Activated CD4-positive, alpha-beta T cell treated with anti-CD3 and anti-CD28 coated beads, Interleukin-2, amount 10 ng/mL, durations not matched to agents 7 days and 5 days (primary cell): ENCODE measurements at places on chromosomes 2 and 18.

DNA sequence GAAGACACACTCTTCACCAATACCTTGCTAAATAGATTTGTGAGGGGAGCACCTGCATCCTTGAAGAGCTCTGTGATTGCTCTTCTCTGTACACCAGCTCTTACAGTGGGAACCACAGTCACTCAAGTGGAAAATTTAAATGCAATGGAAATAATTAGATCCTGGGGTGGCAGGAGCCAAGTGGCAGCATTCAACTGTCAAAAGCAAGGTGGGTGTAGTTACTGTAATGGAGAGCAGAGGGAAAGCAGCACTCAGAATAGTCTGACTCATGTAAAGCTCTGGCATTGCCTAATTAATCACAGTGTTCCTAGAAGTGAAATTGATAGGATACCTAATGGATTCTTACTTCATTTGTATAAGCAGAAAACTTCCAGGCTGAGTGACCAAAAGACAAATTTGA is 245.8 kb downstream of the KCNE4 start:
- DNase-seq = no peak

GRCh38 chr2:150234787-150235446 is 252.6 kb downstream of the RND3 start:
- DNase-seq = no peak

GRCh38 chr2:230956827-230957755 is 32.0 kb upstream of the GPR55 start:
- DNase-seq = peak; percentile 41

DNA sequence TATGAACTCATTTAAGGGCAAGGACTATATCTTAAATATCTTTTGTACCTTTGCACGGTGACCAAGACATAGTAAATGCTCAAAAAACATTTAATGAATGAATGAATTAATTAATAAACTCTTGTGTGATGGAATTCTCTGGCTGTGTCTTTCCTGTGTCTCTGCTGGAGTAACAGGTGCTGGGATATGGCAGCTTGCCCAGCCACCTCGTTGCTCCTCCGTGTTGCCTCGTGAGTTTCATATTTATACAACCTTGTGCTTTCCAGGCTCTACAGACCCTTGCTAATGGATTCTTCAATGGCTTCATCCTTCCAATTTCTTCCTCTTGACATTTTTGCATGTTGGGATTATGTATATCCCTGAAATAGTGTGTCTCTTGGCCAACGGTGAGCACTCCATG is 30.4 kb downstream of the CTAGE1 start:
- DNase-seq = no peak

DNA sequence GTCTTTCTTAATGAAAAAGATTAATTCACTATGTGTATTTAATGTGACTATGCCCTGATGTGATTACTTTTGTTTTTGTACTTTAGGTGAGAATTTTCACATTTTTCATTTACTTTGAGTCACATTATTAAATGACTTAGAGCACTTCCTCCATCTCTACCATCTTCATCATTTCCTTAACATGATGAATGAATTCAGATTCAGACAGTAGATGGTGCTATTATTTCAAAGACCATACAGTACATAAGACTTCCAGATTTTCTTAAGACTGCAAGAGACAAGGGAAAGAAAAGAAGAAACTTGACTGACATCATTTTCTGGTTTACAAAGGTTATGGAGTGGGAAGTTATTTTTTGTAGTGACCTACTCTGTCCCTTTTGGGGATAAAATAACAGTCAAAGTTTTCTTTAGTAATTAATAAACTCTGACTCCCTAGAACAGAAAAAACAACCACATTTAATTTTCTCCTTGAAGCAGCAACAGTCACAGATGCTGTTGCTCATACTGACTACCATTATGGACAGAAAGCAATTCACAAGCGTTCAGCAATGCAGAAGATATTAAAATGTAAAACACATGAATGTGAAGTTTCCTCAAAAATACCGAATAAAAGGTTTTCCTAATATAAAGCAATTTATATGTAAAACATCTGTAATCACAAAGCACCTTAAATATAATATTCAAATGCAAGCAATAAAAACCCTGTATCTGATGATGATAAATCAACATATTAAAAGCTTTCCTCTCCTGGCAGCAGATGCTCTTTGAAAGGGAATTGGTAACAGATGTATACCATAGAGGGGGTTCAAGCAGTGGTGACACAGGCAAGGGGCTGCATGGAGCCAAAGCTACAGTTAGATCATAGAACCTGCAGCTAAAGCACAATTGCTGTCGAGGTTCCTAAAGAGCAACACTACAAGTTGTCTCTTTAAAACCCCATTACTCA is 1010.9 kb upstream of the NXPH2 start:
- DNase-seq = no peak

DNA sequence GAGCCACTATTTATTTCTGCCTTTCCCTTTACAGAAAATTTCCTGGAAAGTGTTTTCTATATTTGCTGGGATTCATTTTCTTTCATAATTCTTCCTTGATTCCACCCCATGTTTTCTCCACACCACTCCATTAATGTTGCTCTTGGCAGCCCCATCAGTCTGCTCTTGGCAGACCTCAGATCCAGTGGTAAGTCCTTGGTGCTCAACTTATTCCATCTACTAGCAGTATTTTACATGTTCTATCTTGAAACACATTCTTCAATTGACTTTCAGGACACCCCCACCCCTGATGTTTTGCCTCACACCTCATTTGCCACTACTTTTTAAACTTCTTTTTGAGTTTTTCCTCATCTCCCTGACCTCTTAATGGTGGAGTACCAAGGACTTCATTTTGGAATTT is 65.0 kb downstream of the HNMT start:
- DNase-seq = no peak

DNA sequence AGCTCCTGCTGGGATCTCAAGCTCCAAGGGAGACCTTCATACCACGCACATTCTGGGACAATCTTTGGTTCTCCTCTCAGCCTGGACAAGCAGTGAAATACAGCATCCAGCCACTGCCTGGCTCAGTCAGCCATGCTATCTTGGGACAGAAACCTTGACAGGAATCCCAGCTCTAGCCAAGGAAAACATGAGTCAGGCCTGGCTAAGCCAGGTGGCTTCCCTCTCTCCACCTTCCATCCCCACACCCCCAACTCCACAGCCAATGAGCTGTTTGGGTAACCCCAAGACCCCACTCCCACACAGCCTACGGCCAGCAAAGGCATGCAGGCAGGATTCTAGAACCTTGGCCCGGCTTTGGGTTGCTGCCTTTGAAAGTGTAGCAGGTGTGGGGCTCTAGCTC is 64.9 kb downstream of the MCFD2 start:
- no peak for DNase-seq

DNA sequence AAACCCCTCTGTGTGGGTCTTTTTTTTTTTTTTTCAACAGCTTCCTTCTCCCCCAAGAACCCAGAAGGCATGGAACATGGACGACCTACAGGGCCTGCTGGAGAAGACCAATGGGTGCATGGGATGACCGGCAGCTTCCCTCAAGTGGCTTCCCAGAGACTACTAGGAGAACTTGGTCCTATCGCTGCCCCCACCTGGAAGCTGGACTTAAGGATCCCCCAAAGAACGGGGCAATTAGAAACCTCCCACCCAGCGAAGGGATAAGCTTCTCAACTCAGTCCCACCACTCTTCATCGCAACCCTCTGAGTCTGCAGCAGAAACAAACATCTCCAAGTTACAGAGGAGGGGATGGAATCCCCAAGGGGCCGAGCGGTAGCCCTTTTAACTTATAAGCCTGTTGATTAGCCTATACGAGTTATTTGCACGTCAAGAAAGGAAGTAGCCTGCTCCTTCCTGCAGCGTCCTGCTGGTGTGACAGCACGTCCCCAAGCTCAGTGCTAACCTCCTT is 1.4 kb downstream of the ACTR1B start:
- no peak for DNase-seq

GRCh38 chr2:213691351-213691750 is 407.1 kb downstream of the SPAG16 start:
- no peak for DNase-seq
